ENCODE measurements at places on chromosomes 6 and 20.

DNA sequence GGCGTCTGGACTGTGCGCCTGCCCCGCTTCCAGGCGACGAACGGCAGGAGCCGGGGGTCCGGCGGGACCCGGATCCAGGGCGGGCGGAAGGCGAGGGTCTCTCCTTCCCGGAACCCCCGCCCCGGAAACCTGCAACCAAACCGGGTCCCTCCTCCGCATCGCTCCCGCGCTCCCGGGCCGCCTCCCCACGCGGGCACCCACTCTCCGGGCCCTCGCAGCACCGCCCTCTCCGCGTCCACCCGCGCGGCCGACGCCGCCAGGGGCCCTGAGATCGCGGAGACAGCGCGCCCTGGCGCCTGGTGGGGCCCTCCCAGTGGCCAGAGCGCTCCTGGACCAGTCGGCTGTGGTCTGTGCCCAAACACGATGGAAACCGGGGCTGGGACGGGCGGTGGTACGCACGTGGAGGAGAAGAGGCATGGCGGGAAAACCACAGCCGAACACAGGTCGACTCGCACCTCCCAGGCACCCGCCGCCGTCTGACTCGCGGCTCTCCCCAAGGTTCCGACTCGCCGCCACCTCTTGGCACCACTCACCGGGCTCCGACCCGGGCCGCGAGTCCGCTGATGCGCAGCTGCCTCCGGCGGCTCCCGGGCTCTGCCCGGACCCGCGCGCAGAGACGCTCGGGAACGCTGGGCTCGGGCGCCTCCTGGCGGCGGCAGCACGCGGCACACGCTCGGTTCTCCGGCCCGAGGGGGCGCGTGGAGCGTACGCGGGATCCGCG is 7.9 kb downstream of the NKX2-2 start:
- DNase-seq = peak; percentile 60

DNA sequence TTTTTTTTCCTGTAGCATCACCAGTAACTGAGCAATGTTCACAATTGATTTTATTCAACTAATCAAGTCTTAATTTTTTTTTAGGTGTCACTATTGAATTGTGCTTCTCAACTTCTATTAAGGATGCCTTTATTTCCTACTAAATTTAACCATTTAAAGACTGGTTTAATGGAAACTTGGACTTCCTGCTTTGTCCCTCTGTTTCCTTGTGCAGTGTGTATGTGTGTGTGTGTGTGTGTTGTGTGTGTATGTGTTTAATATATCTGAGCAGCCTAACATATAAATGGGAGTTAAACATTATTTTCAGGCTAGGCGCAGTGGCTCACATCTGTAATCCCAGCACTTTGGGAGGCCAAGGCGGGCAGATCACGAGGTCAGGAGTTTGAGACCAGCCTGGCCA is 1.8 kb downstream of the SERPINB6 start:
- DNase-seq = no peak

DNA sequence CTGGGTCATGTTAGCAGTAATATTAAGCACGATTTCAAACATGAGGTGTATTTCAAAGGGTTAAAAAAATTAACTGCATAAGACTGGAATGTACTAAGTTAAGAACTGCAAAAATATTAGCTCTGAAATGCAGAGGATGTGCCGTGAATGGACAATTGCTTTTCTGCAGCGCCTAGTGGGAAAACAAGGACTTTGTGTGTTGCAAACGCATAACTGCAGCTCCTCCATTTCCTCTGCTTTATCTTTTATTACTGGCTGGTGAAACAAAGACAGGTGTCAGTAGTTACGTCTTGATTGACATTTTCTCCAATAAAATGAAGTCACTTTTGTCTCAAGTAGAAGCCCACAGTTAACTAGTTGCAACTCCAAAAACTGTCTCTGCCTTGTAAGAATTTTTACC is 1.7 kb downstream of the PDE7B start:
- DNase-seq = no peak

- no peak for DNase-seq
Measured at GRCh38 chr6:158836625-158837311, 17.6 kb upstream of the EZR start.

GRCh38 chr6:106249658-106250057 is 75.9 kb downstream of the ATG5 start:
- DNase-seq = no peak

DNA sequence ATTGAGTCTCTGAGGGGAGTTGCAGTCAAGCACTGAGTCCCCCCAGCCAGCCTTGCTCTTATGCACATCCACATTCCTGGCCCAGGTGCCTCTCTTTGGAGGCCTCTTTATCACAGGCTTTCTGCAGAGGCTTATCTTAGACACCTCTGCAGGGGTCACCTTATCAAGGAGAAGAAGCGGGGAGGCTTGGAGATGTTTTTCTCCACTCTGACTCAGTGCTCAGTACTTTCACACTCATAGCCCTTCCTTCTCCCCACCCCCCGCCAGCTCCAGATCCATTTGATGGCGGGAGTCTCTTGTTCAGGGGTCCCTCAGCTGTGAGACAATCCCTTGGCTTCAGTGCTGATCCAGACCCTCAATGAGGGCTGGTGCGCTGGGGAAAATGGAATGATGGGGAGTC is 132.1 kb upstream of the TSHZ2 start:
- no peak for DNase-seq

- no peak for DNase-seq
Measured at GRCh38 chr20:42063141-42063540, 445.0 kb upstream of the CHD6 start.

DNA sequence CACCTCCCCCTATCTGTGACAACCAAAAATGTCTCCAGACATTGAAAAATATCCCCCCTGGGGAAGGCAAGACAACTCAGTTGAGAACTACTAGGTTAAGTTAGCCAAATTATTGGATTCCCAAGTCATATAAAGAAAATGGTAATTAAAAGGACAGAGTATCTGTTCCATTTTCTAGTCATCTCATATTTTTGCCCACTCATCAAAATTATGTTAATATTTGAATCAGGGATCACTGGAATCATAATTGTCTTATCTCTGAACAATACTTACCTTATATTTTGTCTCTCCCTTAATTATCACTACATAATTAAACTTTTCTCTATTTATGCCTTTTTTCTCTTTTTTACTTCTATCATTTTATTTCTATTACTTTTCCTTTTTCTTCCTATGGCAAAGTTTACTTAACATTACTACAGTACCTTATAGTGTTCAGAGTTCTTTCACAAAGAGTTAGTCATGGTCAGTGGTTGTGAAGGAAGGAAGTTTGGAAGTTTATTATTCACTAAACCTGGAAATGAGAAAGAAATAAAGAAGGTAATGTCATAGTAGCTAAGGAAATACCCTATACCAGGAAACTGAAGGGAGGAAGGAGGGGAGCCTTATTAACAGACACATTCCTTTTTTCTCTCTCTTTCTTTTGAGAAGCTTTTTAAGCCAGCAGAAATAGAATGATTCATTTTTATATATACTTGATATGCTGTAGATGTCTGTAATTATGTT is 332.9 kb downstream of the COL12A1 start:
- no peak for DNase-seq

DNA sequence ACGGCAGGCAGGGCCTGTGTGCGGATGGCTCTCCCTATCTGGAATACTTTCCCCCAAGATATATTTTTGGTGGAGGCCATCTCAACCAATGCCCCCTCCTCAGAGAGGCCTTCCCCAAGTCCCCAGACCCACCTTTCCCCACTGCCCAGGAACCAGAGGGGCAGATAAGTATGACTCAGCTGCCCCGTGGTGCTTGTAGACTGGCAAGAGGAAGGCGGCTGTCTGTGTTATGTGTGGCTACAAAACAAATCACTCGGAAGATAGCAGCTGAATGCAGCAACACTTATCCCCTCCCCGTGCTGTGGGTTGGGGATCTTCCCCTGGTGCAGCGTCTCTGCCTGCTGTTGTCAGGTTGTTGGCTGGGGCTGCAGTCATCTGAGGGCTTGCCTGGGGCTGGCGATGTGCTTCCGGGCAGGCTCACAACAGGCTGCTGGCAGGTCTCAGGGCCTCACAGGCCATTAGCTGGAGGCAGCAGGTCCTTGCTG is 7.1 kb downstream of the NPEPL1 start:
- no peak for DNase-seq

- no peak for DNase-seq
Measured at GRCh38 chr6:154868143-154868594, 126.9 kb upstream of the TIAM2 start.

DNA sequence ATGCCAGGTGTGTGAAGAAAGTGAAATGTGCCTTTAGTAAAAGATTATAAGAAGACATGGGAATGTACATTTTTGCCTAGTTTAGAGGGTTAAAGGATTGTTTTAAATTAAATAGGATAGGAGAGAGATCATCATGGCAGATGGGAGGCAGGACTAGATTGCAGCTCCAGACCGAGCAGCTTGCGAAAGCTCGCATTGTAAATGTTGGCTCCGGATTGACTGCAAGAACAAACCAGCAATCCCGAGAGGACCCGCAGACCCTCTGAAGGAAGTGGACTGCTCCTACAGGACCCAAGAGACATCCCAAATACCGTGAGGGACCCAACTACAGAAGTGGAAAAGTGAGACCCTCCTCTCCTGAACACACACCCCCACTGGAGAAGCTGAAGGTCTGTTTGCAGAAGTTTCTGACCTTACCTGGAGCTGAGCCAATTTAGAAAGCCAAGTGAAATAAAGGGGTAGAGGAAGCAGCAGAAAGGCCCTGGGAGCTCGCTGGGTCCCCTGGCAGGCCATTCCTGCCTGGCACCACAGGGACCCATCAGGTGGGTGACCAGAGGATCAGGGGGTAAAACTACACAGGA is 30.0 kb upstream of the TPD52L1 start:
- no peak for DNase-seq

- DNase-seq = no peak
Measured at GRCh38 chr6:139145661-139146060, 10.8 kb downstream of the HECA start.

- DNase-seq = no peak
Measured at GRCh38 chr6:157962601-157963302, 18.9 kb upstream of the SYNJ2 start.

DNA sequence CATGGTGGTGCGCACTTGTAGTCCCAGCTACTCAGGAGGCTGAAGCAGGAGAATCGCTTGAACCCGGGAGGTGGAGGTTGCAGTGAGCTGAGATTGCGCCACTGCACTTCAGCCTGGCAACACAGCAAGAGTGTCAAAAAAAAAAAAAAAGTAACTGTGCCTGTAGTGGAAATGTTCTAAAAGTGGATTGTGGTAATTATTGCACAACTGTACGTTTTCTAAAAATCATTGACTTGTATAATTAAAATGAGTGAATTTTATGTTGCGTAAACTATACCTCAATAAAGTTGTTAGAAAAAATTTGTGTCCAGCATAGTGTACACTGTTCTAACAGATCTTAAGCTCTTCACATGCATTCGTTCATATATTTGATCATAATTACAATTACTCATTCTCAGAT is 5.5 kb downstream of the SEC23B start:
- DNase-seq = no peak

- DNase-seq = no peak
Measured at GRCh38 chr6:2101213-2101612, 144.2 kb downstream of the GMDS start.

GRCh38 chr6:167734662-167735083 is 92.0 kb upstream of the AFDN start:
- no peak for DNase-seq

DNA sequence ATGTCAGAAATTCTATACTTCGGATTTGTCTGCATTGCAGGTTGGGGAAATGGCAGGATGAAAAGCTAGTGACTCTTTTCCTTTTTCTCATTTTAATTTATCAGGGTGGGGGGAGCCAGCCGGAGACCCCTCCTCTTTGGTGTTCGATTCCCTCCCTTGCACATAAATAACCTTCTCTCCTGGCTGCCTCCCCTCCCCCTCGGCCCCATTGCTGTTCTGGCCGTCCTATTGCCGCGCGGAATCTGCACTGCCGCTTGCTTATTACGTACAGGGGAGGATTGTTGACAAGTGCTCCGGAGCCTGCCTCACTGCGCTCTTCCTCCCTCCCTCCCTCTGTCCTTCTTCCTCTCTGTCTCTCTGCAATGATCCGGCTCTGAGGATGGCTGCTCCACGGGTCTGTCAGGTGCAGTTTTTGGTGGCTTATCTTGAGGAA is 154.7 kb downstream of the JARID2 start:
- DNase-seq = no peak

- DNase-seq = no peak
Measured at GRCh38 chr6:166966268-166966667, 9.9 kb upstream of the RNASET2 start.

GRCh38 chr20:33014336-33015113 is 7.0 kb downstream of the BPIFB2 start:
- DNase-seq = no peak

GRCh38 chr20:10419550-10420133 is 14.4 kb downstream of the MKKS start:
- DNase-seq = no peak

DNA sequence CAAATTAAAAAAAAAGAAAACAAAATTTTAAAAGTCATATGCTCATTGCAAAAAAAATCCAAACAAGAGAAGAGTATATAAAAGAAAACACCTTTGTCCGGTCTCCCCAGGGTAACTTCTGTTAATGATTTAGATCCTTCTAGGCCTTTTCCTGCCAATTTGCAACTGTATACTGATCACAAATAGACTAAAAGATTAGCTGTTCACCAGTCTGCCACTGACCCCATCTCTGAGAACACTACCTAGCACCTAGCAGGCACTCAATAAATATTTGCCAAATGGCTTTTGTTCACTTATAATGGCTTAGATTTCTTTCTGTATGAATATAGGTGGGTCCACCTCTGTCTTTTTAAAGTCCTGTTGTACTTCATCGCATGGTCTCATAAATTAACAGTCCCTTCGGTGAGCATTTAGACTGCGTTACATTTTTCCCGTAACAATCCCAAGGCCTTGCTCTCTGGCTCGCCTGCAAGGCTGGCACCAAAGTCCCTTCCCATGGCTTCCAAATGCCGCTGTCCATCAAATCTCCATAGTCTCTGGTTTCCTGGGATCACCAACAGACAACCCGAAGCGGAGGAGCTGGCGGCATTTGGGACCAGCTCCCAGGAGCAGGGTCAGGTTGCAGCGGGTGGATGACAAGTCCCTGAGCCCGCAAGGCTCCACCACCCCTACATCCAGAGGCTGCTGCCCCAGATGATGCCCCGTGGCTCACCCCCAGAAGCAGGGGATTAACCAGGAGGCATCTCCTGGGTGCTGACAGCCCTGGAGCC is 11.8 kb downstream of the JPH2 start:
- no peak for DNase-seq

DNA sequence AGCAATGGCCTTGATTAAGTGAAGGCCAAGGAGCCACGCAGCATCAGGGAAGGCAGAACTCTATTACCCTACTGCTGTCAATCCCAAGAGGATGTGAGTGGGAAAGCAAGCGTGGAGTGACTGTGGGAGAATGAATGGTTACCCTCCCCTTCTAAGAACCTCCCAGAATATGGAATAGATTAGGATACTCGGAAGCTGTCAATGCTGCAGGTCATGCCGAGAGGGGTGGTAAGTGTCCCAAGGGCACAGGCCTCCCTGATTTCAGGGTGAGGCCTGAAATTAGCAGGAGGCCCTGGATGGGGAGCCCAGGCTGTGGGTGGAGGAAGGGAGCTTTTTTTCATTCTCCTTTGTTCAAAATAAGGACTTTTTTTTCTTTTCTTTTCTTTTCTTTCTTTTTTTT is 179.9 kb upstream of the JAG1 start:
- no peak for DNase-seq

GRCh38 chr20:32619586-32619985 is 34.5 kb upstream of the NOL4L start:
- no peak for DNase-seq

GRCh38 chr6:163459536-163459935 is 45.0 kb downstream of the QKI start:
- no peak for DNase-seq

- no peak for DNase-seq
Measured at GRCh38 chr6:117465691-117466090, 16.8 kb upstream of the DCBLD1 start.

GRCh38 chr6:117840541-117840983 is 66.5 kb upstream of the SLC35F1 start:
- DNase-seq = no peak

- DNase-seq = peak; percentile 48
Measured at GRCh38 chr6:36120979-36121786, 9.1 kb upstream of the MAPK13 start.

Data from stimulated activated CD8-positive, alpha-beta memory T cell treated with anti-CD3 and anti-CD28 coated beads, Interleukin-2, amount 100 ng/mL, for 48 hours (primary cell).